Activated CD4-positive, alpha-beta T cell treated with anti-CD3 and anti-CD28 coated beads for 4 hours (primary cell): ENCODE measurements at places on chromosomes 2 and 18.

DNA sequence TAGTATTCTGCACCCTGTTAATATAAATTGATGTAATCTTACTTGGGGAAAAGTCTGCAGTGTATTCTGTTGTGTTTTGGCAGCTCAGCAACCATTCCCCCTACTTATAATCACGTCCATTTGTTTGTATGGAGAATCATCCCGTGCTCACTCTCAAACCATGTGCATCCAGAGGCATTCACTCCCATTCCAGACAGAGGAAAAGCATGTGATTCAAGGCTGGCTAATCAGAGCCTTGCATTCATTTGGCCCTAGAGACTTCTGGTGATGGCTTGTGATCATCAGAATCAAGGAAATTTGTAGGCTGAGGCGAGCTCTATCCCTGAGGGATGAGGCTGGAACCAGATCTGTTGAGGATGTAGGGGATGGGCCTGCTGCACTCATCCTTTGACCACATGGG is 5.1 kb upstream of the WIPF1 start:
- DNase-seq: no peak

- DNase-seq: peak; percentile 9
Measured at GRCh38 chr2:238573065-238573778, 146.5 kb downstream of the ASB1 start.

GRCh38 chr2:158101384-158101926 is at the start of gene UPP2:
Gene UPP2, plus strand, starts transcription at chr2:158101876. Its CDS starts 188 bp downstream, at chr2:158102064.
- no peak for DNase-seq

DNA sequence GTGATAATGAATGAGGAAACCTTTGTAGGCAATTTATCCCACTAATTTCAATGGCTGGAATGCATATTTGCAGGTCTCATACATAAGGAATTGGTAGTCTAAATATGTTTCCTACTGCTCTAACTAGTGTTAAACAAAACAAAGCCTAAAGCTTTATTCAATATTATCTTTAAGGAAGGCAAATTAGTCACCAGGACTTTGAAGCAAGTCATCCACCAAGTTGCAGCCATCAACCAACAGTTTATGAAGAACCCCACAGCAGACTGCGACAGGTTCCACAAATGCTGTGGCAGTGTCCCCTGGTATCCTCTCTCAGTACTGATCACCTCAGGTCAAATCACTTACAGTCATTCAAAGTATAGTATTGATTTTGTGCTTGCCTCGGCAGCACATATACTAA is 181.5 kb upstream of the ZFP36L2 start:
- DNase-seq: no peak

GRCh38 chr2:233448220-233448559 is 93.9 kb downstream of the DGKD start:
- no peak for DNase-seq

GRCh38 chr2:9423922-9424272 is 443 bp downstream of the CPSF3 start:
- no peak for DNase-seq

- no peak for DNase-seq
Measured at GRCh38 chr2:108565778-108566375, 31.6 kb downstream of the LIMS1 start.

DNA sequence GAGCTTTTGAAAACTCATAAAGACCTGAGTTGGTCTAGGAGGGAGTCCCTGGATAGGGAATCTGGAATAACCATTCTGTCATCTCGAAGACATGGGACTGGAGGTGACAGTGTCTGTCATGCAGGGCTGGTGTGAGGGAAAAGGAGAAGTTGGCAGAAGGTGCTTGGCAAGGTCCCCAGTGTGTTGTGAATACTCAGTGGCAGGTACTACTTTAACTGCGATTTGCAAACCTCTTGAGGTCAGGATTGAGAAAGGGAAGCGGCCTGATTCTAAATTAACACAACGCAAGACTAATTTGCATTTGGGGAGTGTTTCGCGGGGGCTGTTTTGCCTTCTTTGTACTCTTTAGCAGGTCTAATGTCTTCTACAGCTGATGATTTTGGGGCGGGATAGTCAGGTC is 77.0 kb upstream of the TMEM200C start:
- no peak for DNase-seq

DNA sequence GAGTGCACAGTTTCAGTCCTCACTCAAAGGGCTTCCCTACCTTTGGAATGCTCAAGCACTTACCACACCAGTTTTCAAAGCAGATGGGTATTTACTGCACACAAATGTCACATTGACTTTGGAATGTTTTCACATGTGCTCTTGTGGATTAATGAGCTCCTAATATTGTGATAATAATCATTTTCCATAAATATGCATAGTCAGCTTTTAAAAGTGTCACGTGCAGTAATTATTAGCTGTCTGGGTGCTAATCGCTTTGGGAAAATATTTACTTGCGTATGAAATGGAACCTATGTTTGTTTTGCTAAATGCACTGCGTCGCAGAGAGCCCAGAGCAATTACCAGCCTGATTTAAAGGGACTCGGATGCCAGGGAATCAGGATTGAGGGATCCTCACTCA is 229.3 kb downstream of the SMAD2 start:
- no peak for DNase-seq

DNA sequence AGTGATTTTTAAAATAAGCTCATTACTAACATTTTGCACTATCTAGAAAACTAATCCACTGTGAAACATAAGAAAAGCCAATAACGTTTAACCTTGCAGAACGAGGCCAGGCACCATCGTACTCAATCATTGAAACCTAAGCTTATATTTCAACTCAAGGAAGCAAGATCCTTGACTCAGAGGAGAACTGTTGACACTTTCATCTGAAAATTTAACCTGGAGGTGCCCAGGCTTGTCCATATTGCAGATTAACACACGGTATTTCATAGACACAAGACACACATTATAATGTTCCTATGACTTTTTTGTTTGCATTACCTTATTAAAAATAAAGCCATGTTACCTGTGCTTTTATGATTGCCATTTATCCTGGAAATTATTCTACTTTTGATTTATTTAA is 89.6 kb downstream of the ZNF385B start:
- DNase-seq: no peak
